ENCODE measurements at places on chromosomes 4 and X.

DNA sequence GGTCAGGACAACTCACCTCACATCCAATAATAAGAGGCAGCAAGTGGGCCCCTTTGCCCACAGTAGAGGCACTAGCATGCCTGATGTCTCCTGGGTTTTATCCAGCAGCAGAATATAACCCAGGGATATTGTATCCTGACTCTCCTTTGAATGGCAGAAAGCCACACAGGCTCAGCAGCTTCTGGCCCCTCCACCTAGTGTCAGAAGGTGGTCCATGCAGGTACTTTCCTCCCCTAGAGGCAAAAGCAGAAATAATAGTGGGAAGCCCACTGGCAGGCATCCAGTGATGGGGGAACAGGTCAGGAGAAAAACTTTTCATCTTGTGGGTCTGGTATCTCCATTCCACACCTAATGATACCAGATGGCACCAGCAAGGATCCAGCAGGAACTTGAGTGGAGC, 75.5 kb upstream of the IRS4 start:
- no peak for DNase-seq

DNA sequence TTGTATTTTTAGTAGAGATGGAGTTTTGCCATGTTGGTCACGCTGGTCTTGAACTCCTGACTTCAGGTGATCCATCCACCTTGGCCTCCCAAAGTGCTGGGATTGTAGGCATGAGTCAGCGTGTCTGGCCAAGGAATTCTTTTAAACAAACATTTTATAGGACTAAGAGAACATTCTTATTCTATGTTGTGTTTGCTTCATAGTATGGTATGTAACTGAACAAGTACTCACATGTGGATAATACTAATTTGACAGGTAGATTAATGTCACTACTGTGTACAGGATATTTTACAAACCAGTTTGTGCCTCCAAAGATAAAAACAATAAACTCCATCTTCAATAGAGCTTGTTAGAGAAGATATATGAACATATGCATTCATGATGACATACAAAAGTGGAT, 1353.4 kb downstream of the PCDH7 start:
- no peak for DNase-seq

- DNase-seq, result no peak
Observed at GRCh38 chr4:15983610-15984009, 20.6 kb upstream of the FGFBP2 start.

- no peak for DNase-seq
Observed at GRCh38 chrX:68049466-68049865, 383.8 kb downstream of the OPHN1 start.

DNA sequence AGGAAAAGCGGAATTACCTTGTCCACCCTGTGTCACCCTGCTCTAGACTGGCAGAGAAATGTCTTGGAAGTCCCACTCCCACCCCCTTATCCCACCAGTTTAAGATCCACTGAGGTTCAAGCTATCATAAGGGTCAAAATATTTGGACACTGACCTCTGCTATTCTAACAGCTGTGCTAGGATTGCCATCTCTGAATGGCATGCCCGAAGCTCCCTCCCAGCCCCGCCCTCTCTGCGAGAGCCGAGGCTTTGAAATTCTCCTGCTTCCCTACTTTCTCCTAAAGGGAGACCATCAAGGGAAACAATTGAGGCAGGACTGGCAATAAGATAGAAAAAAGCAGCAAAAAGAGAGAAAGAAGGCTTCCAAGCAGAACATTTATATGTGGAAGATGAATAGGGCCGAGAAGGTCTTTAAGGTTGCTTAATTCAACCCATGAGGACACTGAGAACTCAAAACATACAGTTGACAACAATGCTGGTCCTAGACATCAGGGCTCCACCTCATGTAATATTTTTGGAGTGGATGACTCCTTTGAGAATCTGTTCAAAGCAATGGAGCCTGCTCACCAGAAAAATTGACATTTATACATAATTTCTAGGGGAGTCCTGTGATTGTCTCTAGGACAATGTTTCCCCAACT, 338.7 kb upstream of the F9 start:
- no peak for DNase-seq

DNA sequence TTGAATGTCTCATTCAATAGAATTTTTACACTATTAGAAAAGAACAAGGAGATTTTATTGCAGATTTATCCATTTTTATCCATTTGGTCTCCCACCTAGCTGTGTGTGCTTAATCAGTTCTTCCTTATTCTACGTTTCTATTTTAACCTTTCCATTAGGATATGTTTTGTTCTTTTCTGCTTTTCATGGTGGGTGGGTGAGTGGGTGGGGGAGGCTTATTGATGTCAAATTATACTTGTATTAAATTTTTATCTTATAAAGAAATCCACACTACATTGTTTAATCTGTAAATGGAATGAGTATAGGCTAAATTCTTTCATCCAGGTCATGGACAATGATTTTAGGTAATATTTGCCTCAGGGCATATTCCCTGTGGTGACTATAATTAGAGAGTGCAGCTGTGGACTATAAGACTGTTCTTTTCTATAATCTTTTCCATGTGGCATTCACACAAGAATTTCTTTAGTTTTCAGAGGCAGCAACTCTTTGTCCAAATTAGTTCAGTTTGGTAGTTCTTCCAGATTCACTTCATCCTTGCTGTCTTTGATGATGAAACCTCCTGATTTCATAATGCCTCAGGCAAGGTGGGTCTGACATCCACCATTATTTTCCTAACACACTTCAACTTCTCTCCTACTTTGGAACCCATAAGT, 2451.8 kb downstream of the PCDH7 start:
- DNase-seq, result no peak
